ENCODE measurements at places on chromosomes 7 and 10.

DNA sequence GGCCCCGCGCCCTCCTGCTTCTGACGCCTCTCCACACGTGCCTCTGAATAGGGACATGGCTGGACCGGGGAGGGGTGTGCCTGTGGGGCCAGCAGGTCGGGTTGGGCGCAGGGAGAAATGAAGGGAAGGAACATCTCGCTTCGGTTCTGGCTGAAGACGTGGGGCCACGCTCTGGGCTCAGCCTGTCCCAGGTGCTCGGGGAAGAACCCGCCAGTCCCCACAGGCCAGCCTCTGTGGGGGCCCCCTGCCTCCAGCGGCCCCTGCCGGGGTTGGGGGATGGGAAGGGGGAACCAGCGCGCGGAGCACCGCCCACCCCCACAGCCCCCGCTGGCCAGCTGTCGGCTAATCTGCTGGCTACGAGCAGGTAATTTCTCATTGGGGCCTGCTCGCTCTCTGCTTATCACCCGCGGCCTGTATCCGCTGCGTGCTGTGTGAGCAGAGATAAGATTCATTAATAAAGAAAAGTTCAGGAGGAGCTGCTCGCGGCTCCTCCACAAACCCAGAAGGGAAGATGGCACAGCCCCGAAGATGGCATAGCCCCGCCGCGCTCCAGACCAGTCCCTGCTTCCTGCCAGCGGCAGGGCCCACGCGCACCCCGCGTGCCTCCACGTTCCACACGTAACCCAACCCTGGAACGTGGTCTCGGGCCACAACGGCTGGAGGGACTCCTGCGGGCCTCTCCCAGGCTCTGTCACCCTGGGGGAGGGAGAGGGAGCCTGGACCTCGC, 186.2 kb downstream of the ELFN1 start:
- no peaks in the 10 kb centered on the region for H3K36me3 ChIP-seq
- no peaks in the 10 kb centered on the region for H3K4me1 ChIP-seq
- no peak overlapping the region for H3K4me3 ChIP-seq

GRCh38 chr7:155280446-155281397, 17.0 kb upstream of the INSIG1 start:
- H3K4me3 ChIP-seq: no peak overlapping the region
- H3K4me1 ChIP-seq: no peaks in the 10 kb centered on the region
- no peak for DNase-seq
- H3K36me3 ChIP-seq: no peaks in the 10 kb centered on the region

DNA sequence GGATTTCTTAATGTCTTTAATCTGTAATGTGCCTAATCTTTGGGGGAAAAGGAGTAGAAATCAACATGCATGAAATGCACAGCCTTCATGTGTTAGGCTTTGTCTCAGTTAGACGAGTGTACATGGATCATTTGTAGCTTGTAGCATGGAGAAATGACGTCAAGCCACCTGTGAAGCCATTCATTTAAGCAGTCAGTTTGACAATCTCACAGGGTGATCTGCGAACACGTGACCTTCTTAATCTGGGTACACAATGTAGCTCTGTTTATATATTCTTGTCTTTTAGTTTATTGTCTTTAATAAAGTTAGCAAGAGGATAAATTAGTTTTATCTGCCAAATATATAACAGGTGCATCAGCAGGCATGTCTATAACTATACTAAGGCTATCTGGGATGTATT, 351.9 kb upstream of the LRGUK start:
- H3K27ac ChIP-seq: no peak overlapping the region
- no peaks in the 10 kb centered on the region for H3K4me1 ChIP-seq
- H3K4me3 ChIP-seq: no peak overlapping the region
- H3K36me3 ChIP-seq: no peaks in the 10 kb centered on the region

DNA sequence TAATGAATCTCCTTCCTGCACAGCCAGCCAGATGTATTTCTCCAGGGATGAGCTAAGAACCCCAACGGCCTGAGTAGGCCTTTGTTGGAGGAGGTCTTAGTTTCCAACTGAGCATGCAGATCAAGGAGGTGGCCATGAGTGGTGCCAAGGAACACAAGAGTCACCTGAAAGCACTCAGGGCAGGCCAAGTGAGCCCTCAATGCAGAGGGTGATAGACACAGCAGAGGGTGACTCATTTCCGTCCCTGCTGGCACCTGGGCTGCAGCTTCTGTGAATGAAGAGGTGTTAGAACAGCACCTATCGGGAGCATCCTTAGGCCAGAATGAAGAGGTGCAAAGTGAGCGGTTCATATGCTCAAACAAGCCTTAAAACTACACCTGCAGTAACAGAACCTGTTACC, 211.8 kb downstream of the FRMD4A start:
- no peak overlapping the region for H3K4me3 ChIP-seq
- no peaks in the 10 kb centered on the region for H3K27me3 ChIP-seq
- H3K36me3 ChIP-seq: no peaks in the 10 kb centered on the region
- no peaks in the 10 kb centered on the region for H3K4me1 ChIP-seq
- no peak overlapping the region for H3K27ac ChIP-seq
- DNase-seq: peak; percentile 51

- no peaks in the 10 kb centered on the region for H3K27me3 ChIP-seq
- no peak overlapping the region for H3K27ac ChIP-seq
Measured at GRCh38 chr10:46229144-46229563, 57.6 kb upstream of the ANTXRL start.

GRCh38 chr7:109898-110556, 82.3 kb upstream of the FAM20C start:
- H3K27me3 ChIP-seq: no peaks in the 10 kb centered on the region
- no peak overlapping the region for H3K4me3 ChIP-seq
- H3K4me1 ChIP-seq: peaks cover 4% of the 10 kb centered on the region

GRCh38 chr7:42203336-42203735, 33.7 kb downstream of the GLI3 start:
- H3K4me3 ChIP-seq: no peak overlapping the region
- no peak for DNase-seq
- no peaks in the 10 kb centered on the region for H3K36me3 ChIP-seq
- no peaks in the 10 kb centered on the region for H3K4me1 ChIP-seq
- H3K27me3 ChIP-seq: no peaks in the 10 kb centered on the region

DNA sequence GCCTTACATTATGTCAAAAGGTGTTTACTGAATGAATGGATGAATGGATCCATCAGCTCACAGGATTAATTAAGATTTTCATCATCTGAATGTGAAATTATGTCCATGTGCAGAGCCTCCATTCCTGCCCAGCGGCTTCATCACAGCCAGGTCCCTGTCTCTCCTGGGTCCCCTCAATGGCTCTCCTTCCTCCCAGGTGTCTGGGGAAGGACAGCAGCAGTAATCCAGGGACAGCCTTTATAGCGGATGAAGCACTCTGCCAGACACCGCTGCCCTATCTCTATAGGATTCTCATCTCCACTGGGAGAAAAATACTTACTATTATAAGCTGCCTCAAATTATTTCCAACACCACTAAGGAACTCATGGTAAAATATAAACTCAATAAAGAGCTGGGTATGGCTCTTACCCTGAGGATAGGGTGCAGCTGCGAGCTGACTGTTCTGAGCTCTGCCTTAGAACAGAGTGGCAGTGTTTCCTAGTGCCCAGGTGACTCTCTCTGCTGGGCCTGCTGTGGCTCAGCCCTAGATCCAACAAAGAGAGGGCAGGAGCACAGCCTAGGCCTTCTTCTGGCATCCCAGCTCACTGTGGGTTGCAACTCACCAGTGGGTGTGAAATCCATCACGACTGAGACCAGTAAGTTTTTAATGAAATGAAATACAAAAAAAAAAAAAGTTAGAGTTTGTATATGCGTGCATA, 38.3 kb downstream of the GPRIN2 start:
- no peak for DNase-seq
- H3K4me1 ChIP-seq: no peaks in the 10 kb centered on the region
- H3K36me3 ChIP-seq: no peaks in the 10 kb centered on the region
- H3K4me3 ChIP-seq: no peak overlapping the region
- no peaks in the 10 kb centered on the region for H3K27me3 ChIP-seq

DNA sequence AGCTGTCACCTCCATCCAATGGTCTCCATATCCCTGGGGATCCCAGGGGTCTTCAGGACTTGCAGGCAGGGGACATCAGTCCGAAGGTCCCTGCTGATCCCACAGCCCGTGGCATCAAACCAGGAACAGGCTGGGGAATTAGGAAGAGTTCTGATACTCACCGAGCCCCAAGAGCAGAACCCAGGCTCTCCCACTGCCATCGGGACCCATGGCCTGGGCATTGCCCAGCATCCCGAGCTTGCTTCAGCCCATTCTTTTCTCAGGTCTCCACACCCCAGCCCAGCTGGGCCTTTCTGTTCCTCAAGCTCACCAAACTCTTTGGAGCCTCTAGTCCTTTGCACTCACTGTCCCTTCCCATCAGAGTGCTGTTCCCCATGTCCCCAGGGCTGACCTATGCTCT, 280.9 kb downstream of the GRID1 start:
- DNase-seq: no peak
- no peak overlapping the region for H3K27ac ChIP-seq
- no peaks in the 10 kb centered on the region for H3K36me3 ChIP-seq
- no peaks in the 10 kb centered on the region for H3K27me3 ChIP-seq

DNA sequence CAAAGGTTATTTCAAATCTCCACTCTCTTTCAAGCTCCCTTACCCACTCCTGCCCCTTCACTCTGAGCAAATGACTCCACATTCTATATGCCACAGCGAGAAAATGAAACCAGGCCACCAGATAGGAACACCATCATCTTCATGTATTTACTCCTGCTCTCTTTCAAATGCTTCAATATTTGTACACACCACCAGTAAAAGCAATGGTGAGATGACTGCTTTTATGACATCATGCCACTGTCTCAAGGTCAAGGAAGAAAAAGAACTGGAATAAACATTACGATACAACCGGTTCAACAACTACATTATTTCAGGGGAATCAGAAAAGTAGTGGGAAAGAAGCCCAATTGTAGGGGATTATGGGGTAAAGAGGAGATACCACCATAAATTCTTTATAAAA, 32.7 kb downstream of the PUS7 start:
- H3K27ac ChIP-seq: no peak overlapping the region
- no peak overlapping the region for H3K4me3 ChIP-seq
- H3K36me3 ChIP-seq: peaks cover 4% of the 10 kb centered on the region
- DNase-seq: no peak

- no peak for DNase-seq
- H3K27ac ChIP-seq: peak overlapping the region; percentile 87
- peaks cover 48% of the 10 kb centered on the region for H3K4me1 ChIP-seq
- H3K4me3 ChIP-seq: no peak overlapping the region
- H3K36me3 ChIP-seq: no peaks in the 10 kb centered on the region
- H3K27me3 ChIP-seq: no peaks in the 10 kb centered on the region
Measured at GRCh38 chr10:71726580-71727104, 7.1 kb upstream of the C10orf105 start.

DNA sequence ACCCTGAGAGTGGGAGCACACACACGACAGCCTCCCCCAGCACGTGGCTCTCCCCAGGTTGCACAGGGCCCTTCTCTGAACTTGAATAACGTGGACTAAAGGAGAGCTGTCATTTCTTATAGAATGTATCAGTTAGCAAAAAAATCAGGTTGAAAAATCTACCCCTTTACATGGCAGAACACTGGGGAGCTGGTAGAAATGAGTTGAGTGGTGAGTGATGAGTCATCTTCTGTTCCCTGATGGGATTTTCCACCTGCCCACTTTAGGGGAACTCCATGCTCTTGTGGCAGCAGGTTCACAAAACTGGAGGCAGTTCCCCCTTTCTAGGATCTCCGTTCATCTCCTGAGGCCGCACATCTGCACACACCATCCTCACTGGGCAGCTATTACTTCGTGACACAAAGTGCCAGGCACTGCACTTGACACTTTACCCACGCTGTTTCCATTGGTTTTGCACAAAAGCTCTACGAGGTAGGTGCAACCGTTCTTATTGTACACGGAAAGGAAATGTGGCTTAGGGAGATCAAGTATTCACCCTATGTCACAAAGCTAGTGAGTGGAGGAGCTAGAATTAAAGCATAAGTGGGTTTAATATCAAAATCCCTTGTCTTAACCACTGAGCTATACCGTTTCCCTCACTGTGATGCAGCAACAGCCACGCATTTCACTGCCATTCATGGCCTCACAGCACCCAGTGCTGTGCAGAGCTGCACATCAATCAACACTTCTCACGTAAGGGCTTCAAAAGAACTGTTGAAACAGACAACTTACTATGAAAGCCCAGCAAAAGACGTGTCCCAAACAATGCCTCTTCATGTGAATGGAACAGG, 80.2 kb downstream of the RNF216 start:
- DNase-seq: no peak
- H3K27ac ChIP-seq: no peak overlapping the region
- H3K27me3 ChIP-seq: no peaks in the 10 kb centered on the region
- H3K4me3 ChIP-seq: no peak overlapping the region
- peaks cover 10% of the 10 kb centered on the region for H3K4me1 ChIP-seq

Data from upper lobe of left lung (tissue), 6 donors.